CD4-positive, alpha-beta T cell treated with Interleukin-2 at 100 ng/mL for 4 hours (primary cell): ENCODE measurements at places on chromosomes 7 and 10.

GRCh38 chr10:74521526-74521925 is 304.9 kb upstream of the KAT6B start:
- no peak for DNase-seq

- DNase-seq = no peak
Measured at GRCh38 chr7:91995391-91996105, 54.9 kb downstream of the AKAP9 start.

GRCh38 chr7:28977881-28978280 is 19.8 kb upstream of the TRIL start:
- no peak for DNase-seq

GRCh38 chr7:105752671-105753275 is 123.6 kb downstream of the ATXN7L1 start:
- DNase-seq = no peak

- no peak for DNase-seq
Measured at GRCh38 chr7:114789871-114790311, 132.0 kb upstream of the MDFIC start.

DNA sequence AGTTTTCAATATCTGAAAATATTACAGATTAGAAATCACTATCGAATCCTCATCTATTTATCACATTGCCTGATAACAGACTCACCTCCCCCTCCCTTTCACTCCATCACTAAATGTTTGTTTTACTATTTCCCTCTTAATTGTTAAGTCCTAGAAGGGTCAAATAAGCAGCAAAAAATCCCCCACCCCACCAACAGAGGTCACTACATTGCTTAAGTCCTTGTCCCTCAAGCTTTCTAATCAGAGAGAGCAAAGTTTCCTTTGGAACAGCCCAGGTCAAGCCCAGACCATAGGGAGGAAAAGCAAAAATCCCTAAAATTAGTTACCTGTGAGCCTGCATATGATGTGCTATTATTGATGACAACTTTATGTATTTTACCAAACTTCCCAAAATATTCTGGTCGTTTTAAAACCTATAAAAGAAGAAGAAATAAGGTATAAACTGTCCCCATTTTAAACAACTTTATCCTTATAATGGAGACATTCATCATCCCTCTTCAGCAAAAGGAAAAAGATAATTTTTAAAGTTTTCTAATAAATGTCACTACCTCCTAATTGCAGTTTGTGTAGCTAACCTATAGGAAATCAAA is 95.0 kb downstream of the CNOT4 start:
- DNase-seq = peak; percentile 16

DNA sequence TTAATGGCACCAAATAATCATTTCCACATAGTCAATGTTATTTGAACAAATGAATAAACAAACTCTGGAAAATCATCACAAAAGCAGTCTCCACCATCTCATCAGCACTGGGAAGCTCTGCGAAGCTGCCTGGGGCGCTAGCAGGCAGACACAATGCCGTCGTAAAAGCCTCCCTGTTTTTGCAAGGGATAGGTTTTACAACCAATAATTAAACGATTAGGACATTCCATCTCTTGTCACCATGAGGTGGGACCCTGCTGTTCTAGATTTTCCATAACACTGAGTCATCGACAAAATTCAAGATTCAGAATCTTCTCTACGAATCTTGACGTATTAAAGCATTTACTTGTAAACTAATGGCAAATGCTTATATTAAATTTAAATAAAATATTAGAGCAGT is 172.8 kb upstream of the AKR1E2 start:
- no peak for DNase-seq

- no peak for DNase-seq
Measured at GRCh38 chr7:111485701-111486380, 76.5 kb downstream of the IMMP2L start.

- no peak for DNase-seq
Measured at GRCh38 chr7:44313621-44314031, 11.8 kb downstream of the CAMK2B start.

DNA sequence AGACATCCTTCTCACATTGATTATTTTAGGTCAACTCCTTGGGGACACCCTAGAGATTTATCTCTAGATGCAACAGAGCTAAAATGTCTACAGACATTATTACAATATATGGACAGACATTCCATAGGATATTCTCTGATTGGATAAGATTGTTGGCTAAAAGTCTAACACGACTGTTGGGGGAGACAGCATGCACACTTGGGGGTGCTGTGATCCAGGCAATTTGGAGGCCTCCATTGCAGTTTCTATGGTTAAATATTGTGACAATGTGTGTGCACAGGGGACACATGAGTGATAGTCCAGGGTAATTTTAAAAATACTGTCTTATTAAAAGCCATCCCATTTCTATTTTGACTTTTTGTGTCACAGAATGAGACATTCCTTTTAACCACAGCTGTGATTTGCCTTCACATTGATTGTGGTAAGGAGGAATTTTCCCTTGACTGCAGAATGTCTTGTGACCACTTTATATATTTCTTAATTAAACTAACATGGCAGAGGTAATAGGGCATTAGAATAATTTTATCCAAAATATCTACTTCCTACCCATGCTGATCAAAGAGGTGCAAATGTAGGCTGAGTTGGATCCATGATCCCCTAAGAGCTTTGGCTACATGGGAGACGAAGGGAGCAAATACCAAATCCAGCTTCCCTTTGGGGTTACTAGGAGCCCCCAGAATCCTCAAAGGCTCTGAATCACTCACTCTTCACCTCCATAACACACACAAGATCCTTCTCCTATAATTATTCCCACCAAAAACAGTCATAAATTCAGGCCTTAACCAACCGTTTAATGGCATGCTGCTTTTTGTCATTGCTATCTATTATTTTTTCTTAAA is 7.3 kb downstream of the TFPI2 start:
- DNase-seq = no peak

- DNase-seq = no peak
Measured at GRCh38 chr10:74988054-74988775, 123.2 kb upstream of the SAMD8 start.

DNA sequence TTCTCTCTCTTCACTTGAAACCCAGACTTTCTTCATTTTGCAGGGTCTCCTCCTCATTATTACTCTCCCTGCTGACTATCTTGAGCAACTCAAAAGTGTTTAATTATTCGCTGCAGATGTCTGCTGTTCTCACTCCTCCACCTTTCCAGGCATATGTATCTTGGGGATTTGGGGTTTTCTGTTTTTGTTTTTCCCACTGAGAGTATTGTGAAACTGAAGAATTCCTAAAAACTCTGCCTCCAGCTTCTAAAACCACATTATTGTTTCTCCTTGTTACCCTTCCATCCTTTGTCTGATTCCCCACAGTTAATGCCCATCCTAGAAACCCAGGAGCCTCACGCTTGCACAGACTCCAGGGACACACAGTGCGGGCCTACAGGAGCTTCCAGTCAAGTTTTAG is 51.3 kb downstream of the WNT2 start:
- DNase-seq = no peak

DNA sequence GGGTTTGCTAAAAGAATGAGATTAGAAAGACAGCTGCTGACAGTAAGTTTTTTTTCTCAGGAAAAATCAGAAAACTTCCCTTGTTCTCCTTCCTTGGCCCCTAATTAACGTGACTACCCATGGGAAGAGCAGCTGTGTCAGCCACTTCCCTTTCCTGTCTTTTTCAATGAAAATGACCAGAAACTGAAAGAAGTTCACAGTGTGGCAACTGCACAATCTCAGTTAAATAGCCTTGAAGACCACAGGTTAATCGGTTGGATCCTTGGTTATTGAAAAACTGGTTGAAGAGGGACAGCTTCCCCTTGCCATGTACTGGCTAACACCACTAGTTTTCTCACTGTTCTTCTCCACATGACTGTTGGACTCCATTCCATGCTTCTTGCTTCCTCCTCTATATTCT is 148.8 kb upstream of the AGR3 start:
- DNase-seq = no peak
